ENCODE measurements at places on chromosomes 1 and 21.

DNA sequence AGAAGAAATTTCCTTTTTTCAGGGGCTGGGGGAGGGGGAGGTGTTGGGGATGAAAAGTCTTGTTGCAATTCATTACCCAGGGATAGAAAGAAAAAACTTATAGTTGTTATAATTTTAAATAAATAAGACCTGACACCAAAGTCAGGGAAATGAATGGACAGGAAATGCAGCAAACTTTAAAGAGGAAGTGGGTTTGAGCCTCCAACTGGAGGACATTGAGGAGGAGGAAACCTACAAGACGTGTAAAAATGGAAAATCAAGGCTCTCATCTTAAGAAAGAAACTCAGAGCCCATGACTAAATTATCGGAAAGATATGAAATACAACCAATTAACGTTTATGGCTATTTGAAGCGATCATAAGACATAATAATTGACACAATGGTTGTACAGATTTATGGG, 54.4 kb downstream of the NIBAN1 start:
- no peak for DNase-seq

DNA sequence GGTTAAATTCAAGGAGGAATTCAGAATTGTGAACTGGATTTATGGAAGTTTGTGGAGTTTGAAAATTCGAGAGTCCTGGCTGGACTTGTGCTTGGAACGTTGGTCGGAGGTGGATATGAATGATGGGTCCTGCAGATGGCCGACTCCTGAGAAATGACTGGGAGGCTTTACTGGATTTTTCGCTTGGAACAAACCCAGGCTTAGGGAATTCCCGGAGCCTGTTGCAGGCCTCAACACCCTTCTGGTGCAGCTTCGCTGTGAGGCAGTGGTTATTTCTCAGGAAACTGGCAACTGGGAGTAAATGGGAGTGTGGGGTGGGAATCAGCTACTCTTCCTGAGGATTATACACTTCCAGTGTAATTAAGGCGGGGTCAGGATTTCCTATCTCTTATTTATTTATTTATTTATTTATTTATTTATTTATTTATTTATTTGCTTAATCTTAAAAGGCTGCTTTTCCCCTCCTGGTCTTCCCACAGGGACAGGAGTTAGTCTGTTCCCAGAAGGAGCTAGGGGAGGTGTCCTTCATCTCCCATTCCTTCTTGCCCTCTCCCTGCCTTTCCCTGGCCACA, 21.1 kb downstream of the MAPKAPK2 start:
- no peak for DNase-seq

DNA sequence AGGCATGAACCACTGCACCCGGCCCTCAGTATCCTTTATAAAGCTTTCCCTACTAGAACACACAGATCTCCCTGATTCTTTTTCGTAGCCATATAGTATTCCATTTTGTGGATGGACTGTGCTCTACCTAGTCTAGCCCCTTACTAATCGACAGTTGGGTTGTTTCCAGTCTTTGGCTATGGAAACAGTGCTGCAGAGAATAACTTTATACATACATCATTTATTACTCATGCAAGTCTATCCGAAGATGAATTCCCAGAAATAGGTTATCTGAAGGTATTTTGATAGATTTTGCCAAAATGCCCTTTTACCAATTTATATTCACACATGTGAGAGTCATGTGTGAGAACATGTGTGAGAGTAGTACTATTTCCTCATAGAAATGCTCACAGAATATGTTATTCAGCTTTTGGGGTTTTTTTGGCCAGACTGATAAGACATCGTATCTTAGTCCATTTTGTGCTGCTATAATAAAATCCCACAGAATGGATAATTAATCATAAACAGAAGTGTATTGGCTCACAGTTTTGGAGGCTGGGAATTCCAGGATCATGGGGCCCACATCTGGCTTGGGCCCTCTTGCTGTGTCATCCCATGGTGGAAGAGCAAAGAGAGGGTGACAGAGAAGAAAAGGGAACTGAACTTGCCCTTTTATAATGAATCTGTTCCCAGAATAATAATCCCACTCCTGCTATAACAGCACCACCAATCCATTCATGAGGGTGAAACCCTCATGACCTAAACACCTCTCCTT, 17.3 kb upstream of the FGR start:
- DNase-seq, result no peak

DNA sequence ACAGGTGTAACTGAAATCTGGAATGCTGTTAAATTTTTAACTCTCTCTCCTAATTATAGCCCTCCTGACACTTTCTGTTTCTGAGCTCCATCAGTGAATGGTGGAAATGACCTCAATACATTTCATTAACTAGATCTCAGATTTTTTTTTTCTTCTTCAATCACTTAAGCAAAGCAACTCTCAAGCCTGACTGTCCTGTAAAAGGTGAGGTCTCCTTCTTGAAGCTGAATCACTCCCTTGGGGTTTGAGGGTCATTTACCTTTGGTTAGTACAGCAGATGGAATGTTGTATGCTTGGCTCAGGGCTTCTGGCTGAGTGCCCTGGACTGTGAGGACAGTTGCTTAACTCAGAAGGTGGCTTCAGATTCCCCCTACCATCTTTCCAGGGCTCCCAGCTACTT, 518.7 kb downstream of the PTPRC start:
- DNase-seq, result no peak

GRCh38 chr1:234545517-234546386, 64.2 kb downstream of the IRF2BP2 start:
- DNase-seq, result no peak

DNA sequence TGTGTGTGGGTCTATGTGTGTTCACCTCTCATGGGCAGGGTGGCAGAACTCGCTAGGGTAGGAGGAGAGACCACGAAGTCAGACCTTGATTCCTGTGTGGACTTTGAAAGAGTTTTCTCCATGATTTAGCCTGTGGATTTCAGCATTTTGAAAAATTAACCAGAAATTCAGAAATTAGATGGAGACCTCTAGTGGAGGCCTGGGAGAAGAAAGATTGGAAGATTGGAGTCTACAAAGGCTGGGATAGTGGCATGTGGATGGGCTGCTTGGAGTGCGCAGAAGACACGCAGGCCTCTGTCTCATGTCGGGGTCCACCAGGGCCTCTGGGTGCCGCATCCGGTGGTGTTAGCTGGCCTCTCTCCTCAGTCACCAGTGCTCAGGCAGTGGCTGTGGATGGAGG, 18.9 kb upstream of the IGSF5 start:
- DNase-seq, result no peak

- DNase-seq, result peak; percentile 8
These were observed 193.6 kb downstream of the RPS6KC1 start for GRCh38 chr1:213244664-213245091.

DNA sequence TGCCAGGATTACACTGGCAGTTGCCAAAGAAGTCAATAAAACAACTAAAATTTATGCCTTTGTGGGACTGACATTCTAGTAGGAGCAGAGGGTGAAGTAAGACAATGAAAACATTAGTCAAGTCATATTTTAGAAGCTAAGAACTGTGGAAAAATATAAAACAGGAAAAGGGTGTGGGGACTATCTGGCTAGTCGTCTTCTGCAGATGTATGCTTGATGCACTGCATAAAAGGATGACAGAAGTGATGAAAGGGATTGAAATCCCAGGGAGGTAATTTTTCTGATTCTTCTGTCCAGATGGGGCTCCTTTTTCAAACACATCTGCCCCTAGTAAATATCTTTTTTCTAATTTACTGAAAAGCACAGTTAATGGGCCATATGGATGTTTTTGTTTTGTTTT, 706.3 kb downstream of the ADGRL2 start:
- no peak for DNase-seq

- no peak for DNase-seq
These were observed 13.9 kb upstream of the CNR2 start for GRCh38 chr1:23927097-23927496.

DNA sequence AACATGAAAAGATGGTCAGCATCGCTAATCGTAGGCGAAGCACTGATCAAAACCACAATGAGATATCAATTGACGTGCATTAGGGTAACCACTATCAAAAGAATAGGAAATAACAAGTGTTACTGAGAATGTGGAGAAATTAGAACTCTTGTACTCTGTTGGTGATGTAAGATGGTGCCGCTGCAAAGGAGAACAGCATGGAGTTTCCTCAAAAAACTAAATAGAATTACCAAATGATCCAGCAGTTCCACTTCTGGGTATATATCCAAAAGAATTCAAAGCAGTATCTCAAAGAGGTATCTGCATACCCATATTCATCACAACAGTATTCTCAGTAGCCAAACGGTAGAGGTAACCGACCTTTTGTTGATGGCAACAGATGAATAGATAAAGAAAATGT, 8.3 kb upstream of the CD101 start:
- no peak for DNase-seq

- DNase-seq, result no peak
These were observed 47.7 kb downstream of the PARP1 start for GRCh38 chr1:226360106-226360746.

DNA sequence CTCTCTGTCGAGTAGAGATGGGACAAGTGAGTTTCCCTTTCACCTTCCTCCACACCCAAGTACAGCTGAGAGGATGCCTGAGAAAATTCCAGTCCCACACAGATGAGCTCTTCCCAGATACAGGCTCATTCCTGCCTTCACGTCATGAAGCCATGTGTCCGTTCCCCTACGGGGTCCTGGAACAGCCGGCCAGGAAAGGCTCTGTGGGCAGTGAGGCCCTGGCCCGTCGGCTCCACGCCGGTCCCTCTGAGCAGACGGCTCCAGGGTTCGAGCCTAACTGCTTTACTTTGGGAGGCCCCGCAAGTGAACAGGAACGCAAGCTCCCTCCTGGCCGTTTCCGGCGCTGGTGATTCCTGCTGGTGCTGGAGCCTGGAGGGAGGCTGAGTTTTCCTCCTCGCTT, 57.2 kb upstream of the ARHGEF16 start:
- DNase-seq, result no peak

DNA sequence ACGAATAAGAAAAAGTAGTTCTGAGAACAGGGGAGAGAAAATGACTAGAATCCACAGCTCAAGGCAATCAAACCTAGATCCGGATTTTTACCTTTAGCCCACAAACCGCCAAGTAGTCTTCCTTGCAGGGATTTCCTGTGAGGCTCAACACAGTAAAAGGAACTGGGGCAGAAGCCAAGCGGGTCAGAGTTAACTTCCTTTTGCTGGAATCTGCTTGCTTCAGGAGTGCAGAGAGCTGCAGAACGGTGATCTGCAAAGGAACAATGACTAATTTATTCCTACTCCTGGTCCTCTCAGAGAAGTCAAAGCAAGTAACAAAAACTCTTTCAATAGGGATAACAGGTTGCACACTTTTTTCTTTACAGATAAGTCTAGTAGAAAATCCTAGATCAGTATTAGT, 53.4 kb downstream of the UBR4 start:
- no peak for DNase-seq

DNA sequence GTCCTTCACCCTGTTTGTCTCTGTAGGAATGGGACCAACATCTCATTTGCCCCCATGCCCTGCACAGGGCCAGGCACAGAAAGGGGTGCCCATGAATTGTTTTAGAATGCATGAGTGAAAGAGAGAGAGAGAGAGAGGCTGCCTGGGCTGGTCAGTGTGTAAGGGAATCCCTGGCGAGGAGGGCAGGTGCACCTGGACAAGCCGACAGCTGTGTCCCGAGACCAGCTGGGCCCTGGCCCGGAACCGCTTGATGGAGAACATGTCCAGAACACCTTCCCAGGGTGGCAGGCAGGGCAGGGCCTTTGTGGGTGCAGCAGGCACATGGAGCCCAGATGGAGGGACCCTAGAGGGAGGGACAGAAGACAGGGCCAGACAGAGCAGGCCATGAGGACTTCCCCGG, 22.7 kb downstream of the SPOCD1 start:
- no peak for DNase-seq

DNA sequence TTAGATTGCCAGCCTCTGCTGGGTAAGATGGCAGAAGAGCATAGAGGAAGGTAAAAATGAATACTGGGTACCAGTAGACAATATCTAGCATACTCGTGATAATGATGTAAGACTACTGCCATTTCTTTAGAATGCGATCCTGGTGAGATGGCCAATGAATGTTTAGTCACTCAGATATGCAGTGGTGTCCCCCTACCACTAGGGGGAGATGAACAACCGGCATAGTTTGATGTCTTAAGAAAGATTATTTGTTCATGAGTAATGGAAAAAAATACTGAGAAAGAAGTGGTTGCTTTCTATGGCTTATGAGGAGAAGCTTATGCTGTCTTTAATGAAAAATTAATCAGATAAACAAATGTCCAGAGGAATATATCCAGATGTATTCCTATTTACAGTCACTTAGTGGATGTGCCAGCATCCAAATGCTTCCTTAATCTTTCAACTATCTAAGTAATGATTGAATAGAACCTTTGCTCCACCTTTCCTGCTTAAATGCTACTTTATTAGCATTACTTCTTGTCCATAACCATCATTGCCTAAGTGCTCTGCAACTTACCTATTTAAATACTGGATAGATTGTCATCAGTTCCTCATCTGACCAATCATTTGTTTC, 256.6 kb downstream of the ST6GALNAC3 start:
- DNase-seq, result peak; percentile 15

GRCh38 chr21:45381865-45382696, 22.9 kb upstream of the COL18A1 start:
- no peak for DNase-seq

- no peak for DNase-seq
These were observed 417.0 kb downstream of the PTBP2 start for GRCh38 chr1:97138515-97139032.

DNA sequence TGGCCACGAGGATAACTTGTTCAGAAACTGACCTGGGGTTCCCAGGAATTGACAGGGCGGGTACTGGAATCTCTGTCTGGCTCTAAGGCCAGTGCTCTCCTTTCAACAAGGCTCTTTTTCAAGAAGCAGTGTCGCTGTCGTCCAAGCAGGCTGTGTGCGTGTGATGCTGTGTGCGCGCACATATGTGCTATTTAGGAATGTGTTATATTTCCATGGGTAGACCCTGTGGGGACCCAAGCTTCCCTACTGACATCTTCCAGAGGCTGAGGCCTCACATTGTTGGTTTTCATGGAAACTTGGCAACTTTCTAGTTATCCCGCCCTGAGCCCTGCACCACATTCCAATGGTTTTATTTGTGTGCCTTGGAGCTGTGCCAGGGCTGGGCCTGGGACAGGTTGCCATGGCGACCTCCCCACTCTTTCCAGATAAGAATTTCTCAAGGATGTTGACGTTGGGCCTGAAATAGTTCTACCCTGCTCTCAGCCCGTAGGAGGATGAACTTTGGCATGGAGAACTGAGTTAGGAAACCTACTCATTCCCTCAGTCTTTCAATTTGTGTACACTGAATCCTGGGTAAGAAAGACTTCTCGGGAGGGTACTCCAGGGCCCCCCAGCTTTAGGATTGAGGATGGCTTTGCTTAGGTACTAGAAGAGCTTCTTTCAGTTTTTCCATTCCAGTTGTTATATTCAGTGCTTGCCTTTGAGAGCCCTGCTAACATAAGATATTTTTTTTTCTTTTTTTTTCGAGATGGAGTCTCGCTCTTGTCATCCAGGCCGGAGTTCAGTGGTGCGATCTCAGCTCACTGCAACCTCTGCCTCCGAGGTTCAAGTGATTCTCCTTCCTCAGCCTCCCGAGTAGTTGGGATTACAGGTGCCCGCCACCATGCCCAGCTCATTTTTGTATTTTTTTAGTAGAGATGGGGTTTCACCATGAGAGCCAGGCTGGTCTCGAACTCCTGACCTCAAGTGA, 38.8 kb upstream of the SRSF10 start:
- peak; percentile 82 for DNase-seq

- DNase-seq, result no peak
These were observed 325.9 kb downstream of the RPS6KC1 start for GRCh38 chr1:213376862-213377372.

Data from right kidney (tissue), 9 donors.